ENCODE measurements at places on chromosomes 4 and X. TPM values are rescaled to one million over a fixed set of nuclear protein-coding genes. Genes with fewer than 3 reads are reported as not detected.

Gene ARMCX5
- 19.9 TPM for total RNA-seq

Gene PSAPL1
- not detected for total RNA-seq

Gene ATP8A1
- 13.0 TPM for total RNA-seq

Gene KLB
- not detected for total RNA-seq

Gene ARL9
- 0.83 TPM for total RNA-seq

Gene GABRG1
- total RNA-seq, result 0.18 TPM

Gene RBM10
- total RNA-seq, result 56.7 TPM

Gene CSAG2
- total RNA-seq, result not detected

Gene MRFAP1
- total RNA-seq, result 242 TPM

Gene UGT2B11
- not detected for total RNA-seq

Gene PDE5A
- total RNA-seq, result 24.2 TPM

Gene P2RY4
- total RNA-seq, result 1.1 TPM

All from mesothelial cell of epicardium (in vitro differentiated cells).